ENCODE measurements at places on chromosomes 4 and X.

- DNase-seq = no peak
Observed at GRCh38 chr4:168839758-168840391, 170.2 kb downstream of the CBR4 start.

GRCh38 chr4:98610926-98611676 is 47.3 kb downstream of the TSPAN5 start:
- DNase-seq = no peak

DNA sequence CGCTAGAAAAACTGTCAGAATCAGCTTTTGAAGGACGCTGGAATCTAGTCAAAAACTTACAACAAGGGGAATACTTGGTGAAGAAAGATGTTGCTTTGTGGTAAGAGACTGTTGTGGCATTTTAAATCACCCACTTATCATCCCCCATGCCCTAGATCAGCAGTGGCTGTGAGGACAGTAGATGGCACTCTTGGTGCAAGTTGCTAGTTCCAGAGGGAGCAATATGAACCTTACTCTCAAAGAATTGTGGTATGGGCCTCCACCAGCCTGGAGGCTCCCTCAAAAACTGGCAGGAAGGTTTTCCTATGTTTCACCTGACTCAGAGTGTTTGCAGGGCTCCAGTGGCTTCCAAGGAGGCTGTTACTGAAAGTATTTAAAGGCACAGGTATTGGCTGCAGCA is 37.7 kb upstream of the SLC16A2 start:
- DNase-seq = peak; percentile 40

- DNase-seq = no peak
Observed at GRCh38 chrX:720825-721224, 90.2 kb downstream of the SHOX start.

DNA sequence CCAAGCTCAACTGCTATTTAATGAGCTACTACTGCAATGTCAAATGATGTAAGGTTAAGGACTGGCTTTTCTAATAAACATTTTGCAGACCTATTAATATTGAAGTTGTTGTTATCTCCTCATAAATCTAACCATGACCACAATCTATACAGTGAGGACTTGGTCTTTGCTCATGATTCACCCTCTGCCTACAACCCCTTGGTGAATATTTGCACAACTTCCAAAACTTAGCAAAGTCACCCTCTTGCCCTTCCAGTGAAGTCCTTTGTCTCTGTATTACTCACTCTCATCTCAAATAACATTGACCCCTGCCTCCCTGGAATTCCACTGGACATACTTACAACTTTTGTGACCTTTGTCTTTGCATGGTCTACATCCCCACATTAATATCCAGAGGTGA is 204.5 kb downstream of the KCNIP4 start:
- no peak for DNase-seq

- DNase-seq = no peak
Observed at GRCh38 chr4:152559641-152560040, 23.7 kb upstream of the FBXW7 start.

- DNase-seq = no peak
Observed at GRCh38 chr4:145795521-145795920, 115.6 kb downstream of the C4orf51 start.

- DNase-seq = no peak
Observed at GRCh38 chr4:95867919-95868318, 28.0 kb downstream of the PDHA2 start.

DNA sequence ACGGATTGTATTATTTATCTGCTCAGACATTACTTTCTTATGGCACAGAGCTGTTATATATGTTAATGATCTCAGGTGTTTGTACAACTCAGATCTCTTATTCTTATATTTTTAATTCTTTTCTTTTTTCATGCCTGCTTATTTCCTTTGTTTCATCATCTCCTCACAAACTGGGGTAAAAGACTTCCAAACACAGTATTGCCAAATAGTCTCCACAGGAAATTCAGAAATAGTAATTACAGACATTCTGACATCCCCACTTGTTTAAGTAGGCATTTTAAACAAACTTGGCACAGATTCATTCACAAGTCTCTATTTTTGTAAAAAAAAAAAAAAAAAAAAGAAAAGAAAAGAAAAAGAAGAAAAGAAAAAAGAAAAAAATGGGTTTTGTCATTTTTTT is 129.7 kb upstream of the USP38 start:
- no peak for DNase-seq

DNA sequence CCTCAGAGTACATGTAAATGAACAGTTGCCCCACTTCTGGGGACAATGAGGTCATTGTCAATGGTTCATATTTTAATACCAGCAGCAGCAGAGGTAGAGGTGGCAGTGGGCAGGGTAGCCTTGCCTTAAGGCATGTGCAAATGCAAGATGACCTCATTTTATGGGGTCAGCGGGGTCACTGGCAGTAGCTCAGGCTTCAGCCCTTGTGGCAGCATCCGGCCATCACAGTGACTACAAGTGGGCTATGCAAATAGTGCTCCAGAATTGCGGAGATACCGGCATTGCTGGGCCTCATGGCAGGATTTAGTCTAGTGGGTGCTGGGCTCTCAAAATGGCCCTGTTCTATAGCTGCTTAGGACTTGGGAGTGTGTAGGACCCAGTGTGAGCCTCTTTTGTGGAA is 144.7 kb downstream of the FAM47A start:
- no peak for DNase-seq

- DNase-seq = no peak
Observed at GRCh38 chr4:24930151-24930550, 17.3 kb upstream of the CCDC149 start.

DNA sequence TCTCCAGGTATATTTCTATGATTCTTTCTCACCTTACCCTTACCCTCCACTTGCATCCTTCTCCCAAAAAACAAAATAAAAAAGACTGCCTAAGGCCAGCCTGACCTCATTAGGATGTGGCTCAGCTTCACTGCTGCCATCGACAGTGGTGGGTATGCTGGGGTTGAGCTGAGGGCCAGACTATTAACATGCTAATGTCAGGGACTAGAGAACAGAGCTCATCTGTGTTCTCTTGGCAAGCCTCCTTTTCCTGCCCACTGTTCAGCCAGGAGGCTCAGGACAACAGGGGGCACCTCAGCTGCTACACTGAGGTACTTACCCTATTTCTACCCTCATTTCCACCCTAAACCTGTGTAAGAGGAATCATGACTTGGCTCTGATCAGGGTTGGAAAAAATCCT is 59.3 kb downstream of the MSN start:
- no peak for DNase-seq

DNA sequence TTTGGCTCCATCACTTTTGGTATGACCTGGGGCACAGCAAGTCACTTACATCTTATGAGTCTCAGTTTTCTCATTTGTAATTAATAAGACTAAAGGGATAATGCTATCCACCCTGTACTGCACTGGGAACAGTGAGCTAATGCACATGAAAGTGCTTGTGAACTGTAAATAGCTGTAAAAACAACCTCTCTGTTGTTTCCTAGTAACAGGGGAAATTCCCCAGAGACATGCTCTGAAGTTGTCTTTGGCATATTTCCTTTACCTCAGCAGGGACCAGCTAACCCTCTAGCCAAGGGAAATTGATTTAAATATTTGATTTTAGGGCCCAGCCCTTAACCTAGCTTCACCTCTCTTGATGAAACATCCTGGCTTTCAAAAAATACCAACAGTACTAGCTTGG is 6.1 kb upstream of the CYSLTR1 start:
- no peak for DNase-seq

DNA sequence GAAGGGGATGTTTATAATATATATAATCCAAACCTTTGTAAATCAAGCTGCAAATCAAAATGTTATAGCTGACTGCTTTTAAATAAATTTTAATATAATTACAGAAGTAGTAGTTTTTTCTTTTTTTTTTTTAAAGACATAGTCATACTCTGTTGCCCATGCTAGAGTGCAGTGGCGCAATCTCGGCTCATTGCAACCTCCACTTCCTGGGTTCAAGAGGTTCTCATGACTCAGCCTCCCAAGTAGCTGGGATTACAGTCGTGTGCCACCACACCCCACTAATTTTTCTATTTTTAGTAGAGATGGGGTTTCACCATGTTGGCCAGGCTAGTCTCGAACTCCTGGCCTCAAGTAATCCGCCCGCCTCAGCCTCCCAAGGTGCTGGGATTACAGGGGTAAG is 178.7 kb downstream of the FBXW7 start:
- no peak for DNase-seq

DNA sequence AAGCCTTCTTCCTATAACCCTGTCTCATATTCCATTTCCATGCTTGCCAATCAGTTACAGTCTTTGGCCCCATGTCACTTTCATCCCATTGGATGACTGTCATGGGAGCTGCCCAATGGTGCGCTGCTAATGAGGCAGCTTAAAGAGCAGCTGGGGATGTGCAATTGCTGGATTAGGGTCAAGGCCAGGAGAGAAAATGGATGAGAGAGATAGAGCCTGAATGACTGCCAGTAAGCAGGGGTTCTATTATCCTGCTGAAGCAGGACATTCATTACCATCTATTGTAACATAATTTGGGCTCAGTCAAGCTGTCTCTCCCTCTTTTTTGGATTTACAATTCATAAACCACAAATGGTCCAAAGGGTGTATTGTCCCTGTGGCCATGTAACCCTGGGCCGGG is 909.0 kb downstream of the CENPC start:
- no peak for DNase-seq

DNA sequence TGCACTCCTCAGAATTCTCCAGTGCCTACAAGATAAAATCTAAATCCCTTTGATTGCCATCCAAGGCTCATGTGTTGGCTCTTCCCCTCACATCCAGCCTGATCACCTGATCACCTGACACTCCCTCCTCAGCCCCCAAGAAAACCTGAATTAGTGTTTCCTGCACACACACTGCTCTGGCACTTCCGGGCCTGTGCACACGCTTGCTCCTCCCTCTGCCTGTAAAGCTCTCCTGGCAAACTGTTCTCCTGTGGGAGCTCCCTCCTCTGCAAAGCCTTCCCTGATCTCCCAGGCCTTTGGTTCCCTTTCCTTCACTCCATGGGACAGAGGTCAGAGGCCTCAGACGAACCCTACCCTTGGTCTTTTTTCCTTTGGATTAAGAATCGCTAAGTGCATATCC is 19.9 kb downstream of the PHKA2 start:
- DNase-seq = no peak

DNA sequence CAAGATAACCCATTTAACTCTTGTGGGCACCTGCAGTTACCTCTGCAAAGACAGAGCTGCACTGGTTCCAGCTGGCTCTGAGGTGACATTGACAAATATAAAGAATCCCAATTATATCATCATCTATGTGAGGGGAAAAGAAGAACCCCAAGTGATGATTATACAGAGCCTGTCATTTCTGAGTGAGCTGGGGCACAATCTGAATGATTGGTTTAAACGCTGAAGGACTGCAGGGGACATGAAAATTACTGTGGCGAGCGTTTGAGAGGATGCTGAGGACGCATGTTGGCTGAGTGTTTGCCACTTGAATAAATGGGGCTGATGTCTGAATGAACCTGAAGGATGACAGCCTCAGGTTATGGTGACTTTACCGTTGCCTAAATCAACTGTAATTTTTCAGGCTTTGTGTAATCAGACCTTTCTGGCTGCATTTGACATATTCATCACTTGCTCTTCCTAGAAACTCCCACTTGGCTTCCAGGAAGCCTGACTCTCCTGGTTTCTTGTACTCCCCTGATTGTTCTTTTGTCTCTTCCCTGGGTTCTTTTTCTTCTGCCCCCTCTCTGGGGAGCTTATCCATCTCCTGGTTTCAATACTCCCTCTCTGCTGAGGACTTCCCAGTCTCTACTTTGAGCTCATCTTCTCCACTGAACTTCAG is 4.1 kb upstream of the HSD17B10 start:
- no peak for DNase-seq

- DNase-seq = peak; percentile 6
Observed at GRCh38 chrX:107716118-107716684, 59.4 kb downstream of the TSC22D3 start.

DNA sequence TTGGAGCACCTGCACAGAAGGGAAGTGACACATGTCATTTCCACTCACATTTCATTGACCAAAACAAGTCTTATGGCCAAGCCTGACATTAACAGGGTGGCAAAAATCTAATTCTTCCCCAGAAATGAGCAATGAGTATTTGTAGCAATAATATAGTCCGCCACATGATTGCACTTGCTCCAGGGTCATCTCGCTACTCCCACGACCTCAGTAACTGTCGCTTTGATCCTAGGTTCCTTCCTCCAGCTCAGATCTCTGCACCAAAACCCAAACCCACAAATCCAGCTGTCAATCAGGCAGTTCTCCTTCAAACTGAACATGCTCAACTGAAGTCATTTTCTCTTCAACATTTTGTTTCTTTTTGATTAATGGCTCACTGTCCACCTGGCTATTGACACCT is 25.2 kb upstream of the PTTG2 start:
- no peak for DNase-seq

DNA sequence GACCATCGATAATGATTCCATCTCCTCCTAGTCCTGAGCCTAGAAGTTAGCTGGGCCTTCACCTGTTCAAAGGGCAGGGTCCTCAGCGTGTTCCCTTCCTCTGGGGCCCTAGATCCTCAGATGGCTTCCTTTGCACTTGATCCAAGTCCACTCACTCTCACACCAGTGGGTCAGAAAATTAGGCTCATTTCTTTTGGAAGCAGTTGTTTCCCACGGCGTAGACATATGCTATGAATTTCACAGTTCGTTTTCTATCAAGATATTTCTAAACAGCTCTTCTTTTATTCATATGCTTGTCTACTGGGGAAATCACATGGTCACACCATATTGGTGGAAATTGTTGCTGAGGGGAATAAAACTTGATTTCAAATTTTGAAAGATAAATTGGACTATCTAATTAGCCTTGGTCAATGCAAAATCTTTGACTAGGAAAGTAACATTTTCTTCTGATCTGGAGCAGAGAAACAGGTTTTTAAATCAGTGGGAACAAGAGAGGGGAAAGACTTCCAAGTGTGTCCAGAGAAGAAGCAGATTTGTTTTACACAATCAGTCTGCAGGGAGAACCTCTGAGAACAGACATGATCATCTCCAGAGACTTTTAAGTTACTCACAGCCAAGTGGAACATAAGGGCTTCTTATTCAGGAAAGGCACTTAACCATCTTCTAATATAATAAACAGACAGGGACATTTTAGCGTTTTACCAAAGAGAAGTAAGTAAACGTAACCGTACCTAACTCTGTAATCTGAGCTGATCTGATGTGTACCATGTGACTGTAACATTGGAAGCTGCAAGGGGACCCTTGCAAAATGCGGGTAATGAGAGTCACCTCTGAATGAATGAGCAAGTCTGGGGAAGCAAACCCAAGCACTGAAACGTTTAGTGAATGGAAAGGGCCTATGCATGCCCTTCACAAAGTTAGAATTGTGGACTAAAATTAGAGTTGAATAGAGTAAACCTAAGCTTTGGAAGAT is 455.7 kb upstream of the FAT1 start:
- no peak for DNase-seq

GRCh38 chr4:20883677-20884076 is 183.4 kb downstream of the PACRGL start:
- DNase-seq = no peak

GRCh38 chr4:14767142-14767541 is 235.1 kb upstream of the CPEB2 start:
- no peak for DNase-seq

Measured in DND-41 (cell line).